ENCODE measurements at places on chromosomes 12 and 14.

DNA sequence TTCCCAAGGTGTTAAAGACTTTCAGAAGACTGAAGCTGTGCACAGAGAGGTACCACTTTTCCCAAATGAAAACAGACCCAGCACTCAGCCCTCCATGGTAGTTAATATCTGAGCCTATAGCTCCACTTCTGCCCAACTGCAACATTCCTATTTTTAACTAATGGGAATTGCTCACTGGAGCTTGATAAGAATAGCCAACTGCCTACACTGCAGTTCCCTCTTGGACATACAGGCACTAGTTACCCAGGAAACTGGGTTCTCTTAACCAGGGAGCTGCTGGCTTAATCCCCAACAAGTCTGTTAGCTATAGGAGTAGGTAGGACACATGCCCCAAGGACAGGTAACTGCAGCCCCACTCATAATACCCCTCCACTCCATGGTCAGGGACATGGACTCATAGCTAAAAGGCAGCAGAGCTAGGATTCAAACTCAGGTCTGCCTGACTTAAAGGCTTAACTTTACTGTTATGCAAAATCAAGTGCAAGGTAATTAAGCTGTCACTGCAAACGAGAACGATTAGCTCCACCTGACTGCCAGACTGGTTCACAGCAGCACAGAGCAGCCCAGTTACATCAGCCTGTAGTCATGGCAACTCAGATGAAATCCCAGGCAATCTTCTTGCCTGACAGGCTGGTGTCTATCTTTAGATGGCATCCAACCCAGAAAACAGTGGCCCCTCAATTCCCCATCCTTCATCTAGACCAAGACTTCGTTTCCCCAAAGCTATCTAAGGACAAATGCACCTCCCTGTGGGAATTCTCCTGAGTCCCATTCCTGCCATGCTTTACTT is 77.1 kb upstream of the ACTN1 start:
- DNase-seq = no peak

DNA sequence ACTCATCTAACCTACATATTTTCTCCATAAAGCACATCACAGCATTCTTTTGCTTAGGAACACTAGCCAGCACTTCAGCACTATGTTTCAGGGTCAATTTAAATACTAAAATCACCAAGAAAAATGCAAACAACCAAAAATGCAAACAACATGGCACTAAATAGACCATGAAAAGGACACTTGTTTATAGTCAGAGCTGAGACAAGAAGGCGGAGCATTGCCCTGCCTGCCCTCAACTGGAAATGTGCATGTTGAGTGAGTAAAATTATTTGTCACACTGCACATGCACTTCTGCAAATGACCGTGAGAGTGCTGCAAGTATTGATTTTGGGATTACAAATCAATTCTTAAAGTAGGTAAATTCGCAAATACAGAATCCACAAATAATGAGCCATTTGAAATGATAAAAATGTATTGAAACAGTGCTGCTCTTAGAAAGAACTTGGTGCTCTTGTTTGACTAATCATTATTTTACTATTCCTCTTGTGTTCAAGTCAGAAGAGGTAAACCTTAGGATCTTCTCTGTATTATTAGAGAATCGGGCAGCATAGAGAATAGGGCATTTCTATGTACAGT is 34.8 kb downstream of the CFAP251 start:
- no peak for DNase-seq

- DNase-seq = no peak
Observed at GRCh38 chr12:14394317-14395073, 29.0 kb downstream of the ATF7IP start.

DNA sequence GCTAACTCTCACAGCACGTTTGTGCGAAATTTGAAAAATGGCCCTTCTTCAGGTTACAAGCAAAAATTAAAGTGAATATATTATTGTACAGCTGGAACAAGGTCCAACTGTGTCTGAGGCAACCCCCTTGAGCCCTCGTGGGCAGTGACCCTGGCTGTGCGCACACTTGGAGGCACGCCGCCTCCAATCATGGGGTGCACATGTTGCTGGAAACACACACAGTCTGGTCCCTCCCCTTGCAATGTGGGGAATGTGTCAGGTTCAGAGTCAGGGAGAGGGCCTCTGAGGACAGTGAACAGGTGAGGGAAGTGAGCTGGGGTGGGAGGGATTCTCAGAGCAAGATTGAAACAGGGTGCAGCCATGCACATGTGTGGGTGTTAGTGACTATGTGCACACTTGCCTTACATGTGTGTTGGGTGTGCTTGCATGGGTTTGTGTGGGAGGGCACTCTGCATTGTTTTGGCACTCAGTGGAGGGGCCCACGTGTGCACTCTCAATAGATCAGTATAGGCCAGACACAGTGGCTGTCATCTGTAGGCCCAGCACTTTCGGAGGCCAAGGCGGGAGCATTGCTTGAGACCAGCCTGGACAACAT is 9.6 kb downstream of the TSPAN9 start:
- DNase-seq = no peak

Measured in activated T-cell treated with anti-CD3 and anti-CD28 coated beads, Interleukin-2, amount 50 U/mL, for 4 hours (primary cell).